ENCODE measurements at places on chromosomes 11 and 22.

- DNase-seq, result no peak
These were observed 2.1 kb upstream of the CACNA1I start for GRCh38 chr22:39568278-39568981.

DNA sequence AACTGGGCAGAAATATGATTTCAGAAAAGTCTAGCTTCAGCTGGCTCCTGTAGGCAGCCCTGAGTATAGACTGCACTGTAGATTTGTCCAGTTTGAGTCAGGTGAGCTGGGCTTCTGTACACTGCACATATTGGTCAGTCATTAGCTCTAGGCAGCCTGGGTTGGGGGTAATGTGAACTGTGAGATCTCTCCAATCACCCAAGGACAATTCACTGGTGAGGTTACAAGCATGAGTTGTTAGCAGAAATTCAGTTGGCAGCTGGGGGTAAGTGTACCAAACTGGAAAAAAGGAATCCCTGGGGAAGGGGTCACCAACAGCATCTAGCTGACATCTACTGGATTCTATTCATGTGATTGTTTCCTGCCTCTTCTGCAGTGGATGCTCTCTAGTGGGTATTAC lies 39.7 kb downstream of the MRGPRX2 start:
- DNase-seq, result no peak

- peak; percentile 56 for DNase-seq
These were observed 168.8 kb upstream of the CADM1 start for GRCh38 chr11:115672999-115673411.

DNA sequence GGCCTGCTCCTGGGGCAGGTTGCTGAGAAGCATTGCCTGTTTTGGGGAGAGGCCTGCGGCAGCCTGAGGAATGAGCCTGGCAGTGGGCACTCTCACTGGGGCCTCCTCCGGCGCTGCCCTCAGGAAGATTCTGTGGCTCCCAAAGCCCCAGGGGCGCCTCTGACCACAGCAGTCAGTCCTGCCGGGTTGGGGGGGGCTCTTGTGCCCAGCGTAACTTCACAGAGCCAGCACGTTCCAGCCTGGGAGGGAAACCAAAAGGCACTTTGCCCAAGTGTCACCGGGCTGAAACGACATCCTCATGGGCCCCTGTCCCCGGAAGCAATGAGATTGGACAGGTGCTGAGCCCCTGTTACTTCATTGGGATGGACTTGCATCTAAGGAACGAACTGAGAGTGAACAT lies 4.3 kb upstream of the LRP5 start:
- no peak for DNase-seq

DNA sequence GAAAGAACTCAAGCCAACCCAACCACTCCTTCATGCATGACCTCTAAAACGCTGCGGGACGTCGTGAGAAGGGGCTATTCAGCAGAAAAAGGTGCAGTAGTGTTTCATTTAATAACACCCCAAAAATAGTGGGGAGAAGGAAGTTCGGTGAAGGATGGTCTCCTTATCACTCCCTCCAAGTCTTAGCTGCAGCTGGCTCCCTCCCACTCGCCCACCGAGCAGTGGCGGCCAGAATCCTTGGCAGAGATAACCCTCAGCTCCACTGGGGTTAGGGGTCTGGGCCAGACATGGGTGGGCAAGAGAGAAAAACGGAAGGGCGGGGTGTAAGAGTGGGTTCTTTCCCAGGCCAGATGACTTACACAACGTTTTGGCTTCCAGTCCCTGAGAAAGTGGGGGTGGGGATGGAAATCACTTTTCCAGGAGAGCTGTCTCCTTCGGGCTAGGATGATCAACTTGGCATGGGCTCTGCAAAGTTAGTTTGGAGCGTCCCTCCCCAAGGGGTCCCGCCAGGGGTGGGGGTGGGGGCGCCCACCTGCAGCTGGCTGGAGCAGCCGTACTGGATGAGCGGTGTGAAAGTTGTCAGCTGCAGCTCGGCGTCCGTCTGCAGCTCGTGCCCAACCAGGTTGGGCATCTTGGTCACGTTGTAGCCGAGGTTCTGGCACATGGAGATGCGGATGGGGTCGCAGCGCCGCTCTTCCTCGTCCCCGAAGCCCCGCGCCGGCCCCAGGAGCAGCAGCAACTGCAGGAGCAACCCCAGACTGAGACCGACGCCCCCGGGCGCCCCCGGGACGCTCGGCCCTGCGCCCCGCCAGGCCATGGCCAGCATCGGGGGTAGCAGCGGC lies 705 bp downstream of the FZD4 start:
- peak; percentile 67 for DNase-seq

DNA sequence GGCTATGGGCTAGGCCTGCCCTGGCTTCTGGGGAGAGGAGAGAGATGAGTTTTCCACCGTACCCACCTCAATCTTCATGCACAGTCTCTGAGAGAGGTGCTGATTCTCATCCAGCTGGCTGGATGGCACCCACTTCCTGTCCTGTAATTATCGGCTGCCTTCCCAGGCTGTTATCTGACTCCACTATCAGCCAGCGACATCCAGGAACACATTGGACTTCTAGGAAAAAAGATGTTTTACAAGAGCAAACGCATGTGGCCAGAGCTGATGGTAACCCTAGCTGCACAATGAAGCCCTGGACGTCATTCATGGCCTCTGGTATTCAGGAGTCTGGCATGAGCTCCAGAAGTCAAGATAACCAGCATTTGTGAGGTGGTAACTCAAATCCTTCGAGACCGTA lies 137.4 kb downstream of the EHF start:
- no peak for DNase-seq

- DNase-seq, result peak; percentile 78
These were observed 47.2 kb upstream of the SYT7 start for GRCh38 chr11:61627850-61628661.

- peak; percentile 33 for DNase-seq
These were observed 27.9 kb downstream of the ZNRF3 start for GRCh38 chr22:28911304-28911690.

GRCh38 chr22:21446827-21447690 lies 20.1 kb upstream of the TMEM191C start:
- no peak for DNase-seq

DNA sequence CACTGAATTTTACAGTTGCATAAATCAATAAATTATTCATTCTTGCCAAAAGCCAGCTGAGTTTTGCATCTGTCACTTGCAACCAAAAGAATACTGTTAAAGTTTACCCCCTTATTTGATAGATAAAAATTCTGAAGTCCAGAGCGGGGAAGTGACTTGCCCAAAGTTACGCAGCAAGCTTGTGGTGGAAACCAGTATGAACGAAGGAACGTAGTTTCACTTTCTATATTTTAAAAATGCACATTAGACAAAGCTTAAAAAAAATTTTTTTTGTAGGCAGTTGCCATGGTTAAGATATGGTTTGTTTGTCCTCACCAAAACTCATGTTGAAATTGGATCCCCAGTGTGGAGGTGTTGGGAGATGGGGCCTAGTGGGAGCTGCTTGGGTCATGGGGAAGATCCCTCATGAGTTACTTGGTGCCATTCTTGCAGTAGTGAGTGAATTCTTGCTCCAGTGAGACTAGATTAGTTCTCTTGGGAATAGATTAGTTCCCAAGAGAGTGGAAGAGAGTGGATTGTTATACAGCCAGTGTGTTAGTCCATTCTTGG lies 46.3 kb upstream of the SEZ6L start:
- no peak for DNase-seq

GRCh38 chr22:44348971-44349560 lies 36.3 kb upstream of the SHISAL1 start:
- DNase-seq, result no peak

- no peak for DNase-seq
These were observed 56.8 kb upstream of the CLMP start for GRCh38 chr11:123251657-123252344.

DNA sequence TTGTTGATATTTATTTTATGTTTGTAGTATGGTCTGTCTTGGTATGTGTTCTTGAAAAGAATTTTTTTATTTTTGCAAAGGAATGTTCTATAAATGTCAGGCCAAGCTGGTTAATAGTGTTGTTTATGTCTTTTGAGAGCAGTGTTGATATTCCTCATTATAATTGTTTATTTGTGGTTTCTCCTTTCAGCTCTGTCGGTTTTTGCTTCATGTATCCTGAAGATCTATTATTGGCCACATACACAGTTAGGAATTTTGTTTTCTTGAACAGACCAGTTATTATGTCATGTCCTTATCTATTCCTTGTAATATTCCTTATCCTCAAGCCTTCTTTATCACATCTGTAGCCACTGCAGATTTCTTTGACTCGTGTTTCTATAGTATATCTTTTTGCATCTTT lies 56.5 kb downstream of the PDHX start:
- DNase-seq, result no peak

- no peak for DNase-seq
These were observed 314 bp downstream of the RIC8A start for GRCh38 chr11:207863-208180.

GRCh38 chr11:71322192-71322735 lies 69.9 kb upstream of the SHANK2 start:
- DNase-seq, result no peak

DNA sequence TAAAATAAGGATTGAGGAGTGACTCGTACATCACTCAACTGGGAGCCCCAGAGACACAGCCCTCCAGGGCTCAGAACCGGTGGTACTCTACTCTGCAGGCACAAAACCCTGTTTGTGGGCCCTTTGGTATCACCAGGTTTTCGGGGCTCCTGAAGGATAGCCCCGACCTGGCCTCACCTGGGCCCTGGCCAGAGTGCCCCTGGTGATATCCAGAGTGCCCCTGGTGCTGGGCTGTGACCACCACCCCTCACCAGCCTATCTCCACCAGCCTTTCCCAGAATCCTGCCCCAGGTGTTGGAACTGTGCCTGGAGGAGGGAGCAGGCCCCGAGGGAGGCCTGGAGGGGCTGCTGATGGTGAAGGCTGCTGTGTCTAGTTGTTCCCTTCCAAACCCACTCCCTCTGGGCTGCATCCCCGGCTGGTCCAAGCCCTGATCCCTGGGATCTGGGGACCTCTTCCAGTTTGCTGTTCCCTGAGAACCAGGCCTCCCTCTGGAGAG lies 2.2 kb upstream of the GGT5 start:
- peak; percentile 53 for DNase-seq

Data from NCI-H69 (cell line).